Activated naive CD4-positive, alpha-beta T cell treated with anti-CD3 and anti-CD28 coated beads, Interleukin-2, amount 10 ng/mL, durations not matched to agents 5 hours and 36 hours (primary cell): ENCODE measurements at places on chromosomes 4 and X. TPM values are rescaled to one million over a fixed set of nuclear protein-coding genes. Genes with fewer than 3 reads are reported as not detected.

The TMSB15C gene
- 2.9 TPM for total RNA-seq

The TMPRSS11A gene
- not detected for total RNA-seq

The CXCL6 gene
- total RNA-seq = not detected

The IL15 gene
- 1.3 TPM for total RNA-seq

The NAP1L2 gene
- total RNA-seq = 2.1 TPM

The ABLIM2 gene
- total RNA-seq = 0.43 TPM

The UGT2B10 gene
- not detected for total RNA-seq

The CSAG1 gene
- total RNA-seq = not detected

The SORBS2 gene
- not detected for total RNA-seq

The CT45A2 gene
- total RNA-seq = not detected

The NSG1 gene
- total RNA-seq = 9.0 TPM

The SULT1B1 gene
- 7.7 TPM for total RNA-seq

The SOWAHB gene
- total RNA-seq = not detected

The JAKMIP1 gene
- total RNA-seq = 4.9 TPM

The ADH6 gene
- not detected for total RNA-seq

The EDA2R gene
- total RNA-seq = 2.7 TPM

The RASSF6 gene
- total RNA-seq = not detected

The AMOT gene
- total RNA-seq = 0.34 TPM

The ANOS1 gene
- total RNA-seq = not detected

The RASGEF1B gene
- total RNA-seq = 2.9 TPM

The GAB1 gene
- 0.73 TPM for total RNA-seq

The USP26 gene
- not detected for total RNA-seq

The NOX1 gene
- total RNA-seq = not detected

The CHIC1 gene
- 6.0 TPM for total RNA-seq

The ODAPH gene
- not detected for total RNA-seq

The FRG2 gene
- total RNA-seq = not detected

The S100G gene
- not detected for total RNA-seq

The CDKL2 gene
- total RNA-seq = 0.45 TPM

The N4BP2 gene
- 37.8 TPM for total RNA-seq

The DDIT4L gene
- total RNA-seq = not detected

The IDH3G gene
- total RNA-seq = 61.1 TPM

The MPP1 gene
- total RNA-seq = 43.7 TPM

The AFF2 gene
- 1.4 TPM for total RNA-seq

The CTAG1B gene
- not detected for total RNA-seq

The PRR32 gene
- total RNA-seq = not detected

The PNCK gene
- 0.43 TPM for total RNA-seq

The BBS12 gene
- total RNA-seq = 2.6 TPM

The NEIL3 gene
- total RNA-seq = 27.4 TPM

The IL2RG gene
- total RNA-seq = 498 TPM

The EDNRA gene
- total RNA-seq = not detected

The SSR4 gene
- total RNA-seq = 246 TPM
